ENCODE measurements at places on chromosomes 16 and 17.

DNA sequence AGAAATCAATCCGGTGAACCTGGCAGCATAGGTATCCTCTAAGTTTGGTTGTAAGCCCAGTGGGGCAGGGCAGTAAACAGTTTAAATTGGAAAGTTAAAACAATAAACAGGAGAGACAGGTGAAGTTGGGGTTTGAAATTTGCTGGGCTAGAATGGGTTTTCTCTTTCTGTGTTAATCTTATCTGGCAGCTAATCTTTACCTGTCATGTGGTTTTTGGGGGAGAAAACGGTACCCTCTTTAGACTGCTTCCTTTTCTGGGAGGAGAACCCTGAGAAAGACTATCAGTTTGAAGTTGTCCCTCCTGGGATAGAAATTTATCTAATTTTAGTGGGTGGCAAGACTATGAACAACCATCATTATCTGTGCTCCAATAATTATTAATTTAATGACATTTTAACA is 24.0 kb downstream of the CDH13 start:
- DNase-seq, result no peak

DNA sequence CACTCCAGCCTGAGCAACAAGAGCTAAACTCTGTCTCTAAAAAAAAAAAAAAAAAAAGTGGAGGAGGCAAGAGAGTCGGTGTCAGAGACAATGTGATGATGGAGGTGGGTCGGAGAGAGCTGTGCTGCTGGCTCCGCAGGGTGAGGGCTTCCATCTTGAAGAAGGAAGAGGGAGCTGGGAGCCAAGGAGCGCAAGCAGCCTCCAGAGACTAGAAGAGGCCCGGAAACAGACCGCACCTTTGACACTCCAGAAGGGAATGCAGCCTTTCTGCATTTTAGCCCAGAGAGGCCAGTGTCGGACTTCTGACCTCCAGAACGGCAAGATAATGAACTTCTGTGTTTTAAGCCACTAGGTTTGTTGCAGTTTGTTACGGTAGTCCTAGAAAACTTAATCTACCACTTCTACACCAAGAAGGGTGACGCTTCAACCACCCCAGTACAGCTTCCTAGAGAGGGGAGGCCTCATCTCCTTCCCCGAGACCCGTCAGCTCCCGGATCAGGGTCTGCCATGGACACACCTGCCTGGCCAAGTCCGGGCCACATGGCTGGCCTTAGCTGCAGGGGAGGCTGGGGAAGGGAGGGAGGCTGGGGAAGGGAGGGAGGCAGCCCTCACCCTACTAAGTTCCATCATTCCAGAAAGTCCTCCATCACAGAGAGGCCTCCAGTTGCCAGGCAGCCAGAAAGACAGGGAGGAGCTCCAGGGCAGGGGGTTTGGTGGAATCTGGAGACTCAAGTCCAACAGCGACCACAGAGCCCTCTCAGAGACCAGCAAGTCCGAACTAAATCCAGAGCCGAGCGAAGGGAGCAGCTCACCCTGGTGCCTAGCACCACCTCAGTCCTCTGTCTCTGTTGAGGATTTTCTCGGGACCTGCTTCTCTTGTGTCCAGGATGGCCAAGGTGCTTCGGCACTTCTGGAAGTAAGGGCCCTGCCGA is 13.2 kb upstream of the RBFOX3 start:
- peak; percentile 10 for DNase-seq

- DNase-seq, result no peak
Measured at GRCh38 chr16:87093804-87094555, 223.2 kb downstream of the C16orf95 start.

GRCh38 chr17:37261286-37261685 is 114.5 kb upstream of the C17orf78 start:
- no peak for DNase-seq

DNA sequence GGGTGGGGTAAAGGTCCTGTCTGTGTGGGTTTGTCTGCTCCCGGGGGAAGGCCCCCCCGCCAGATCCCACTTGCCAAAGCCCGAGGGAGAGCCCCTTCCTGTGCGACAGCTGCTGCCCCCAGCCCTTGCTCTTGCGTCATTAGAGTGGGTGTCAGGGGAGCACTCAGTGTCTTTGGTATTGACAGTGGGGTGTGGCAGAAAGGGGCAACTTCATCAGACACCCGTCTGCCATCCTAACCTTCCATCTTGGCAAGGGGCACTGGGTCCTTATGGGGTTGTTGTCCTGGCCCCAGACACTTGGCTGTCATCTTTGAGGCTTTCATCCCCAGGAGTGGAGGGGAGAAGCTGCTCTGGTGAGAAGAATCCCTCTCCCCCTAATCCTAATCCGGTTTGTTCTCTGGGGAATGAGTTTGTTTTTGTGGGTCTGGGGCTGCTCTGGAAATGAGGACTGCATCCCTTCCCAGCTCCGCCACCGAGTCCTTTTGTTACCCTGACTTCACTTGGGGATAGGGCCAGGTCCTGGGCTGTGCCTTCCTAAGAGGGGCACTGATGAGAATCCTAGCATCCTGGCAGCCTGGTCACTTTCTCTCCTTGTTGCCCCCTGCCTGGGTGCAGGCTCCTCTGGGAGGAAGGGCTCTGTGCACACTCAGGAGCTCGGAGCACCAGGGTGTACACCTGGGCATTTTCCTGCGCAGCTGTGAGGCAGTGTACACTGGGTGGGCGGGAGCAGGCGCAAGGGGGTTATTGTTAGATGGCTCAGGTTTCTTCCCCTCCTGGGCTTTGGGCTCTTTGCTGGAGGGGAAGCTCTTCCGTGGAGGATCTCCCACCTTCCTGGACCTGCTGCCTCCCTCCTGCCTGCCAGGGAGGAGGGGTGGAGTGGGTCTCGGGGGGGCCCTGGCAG is 21.1 kb downstream of the GJD3 start:
- no peak for DNase-seq

- no peak for DNase-seq
Measured at GRCh38 chr16:88007321-88007731, 56.1 kb downstream of the BANP start.

DNA sequence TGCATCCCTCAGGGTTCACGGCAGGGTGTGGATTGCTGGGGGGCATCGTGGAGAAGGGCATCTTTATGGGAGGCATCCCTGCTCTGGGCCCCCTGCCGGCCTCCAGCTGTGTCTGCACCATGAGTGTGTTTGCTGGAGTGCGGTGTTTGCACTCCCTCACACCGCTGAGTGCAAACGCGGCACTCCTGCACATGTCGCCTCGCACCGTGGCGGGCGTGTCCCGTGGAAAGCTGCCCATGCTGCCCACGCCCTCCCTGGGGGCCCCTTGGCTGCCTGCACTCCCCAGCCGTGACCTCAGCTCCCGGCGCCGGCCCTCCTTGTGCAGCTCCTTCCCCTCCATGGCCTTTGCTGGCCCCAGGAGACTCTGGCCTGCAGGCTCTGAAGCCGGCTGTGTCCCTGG is 74.6 kb upstream of the ZNF750 start:
- DNase-seq, result no peak

GRCh38 chr17:66541461-66542128 is 239.2 kb downstream of the PRKCA start:
- no peak for DNase-seq

DNA sequence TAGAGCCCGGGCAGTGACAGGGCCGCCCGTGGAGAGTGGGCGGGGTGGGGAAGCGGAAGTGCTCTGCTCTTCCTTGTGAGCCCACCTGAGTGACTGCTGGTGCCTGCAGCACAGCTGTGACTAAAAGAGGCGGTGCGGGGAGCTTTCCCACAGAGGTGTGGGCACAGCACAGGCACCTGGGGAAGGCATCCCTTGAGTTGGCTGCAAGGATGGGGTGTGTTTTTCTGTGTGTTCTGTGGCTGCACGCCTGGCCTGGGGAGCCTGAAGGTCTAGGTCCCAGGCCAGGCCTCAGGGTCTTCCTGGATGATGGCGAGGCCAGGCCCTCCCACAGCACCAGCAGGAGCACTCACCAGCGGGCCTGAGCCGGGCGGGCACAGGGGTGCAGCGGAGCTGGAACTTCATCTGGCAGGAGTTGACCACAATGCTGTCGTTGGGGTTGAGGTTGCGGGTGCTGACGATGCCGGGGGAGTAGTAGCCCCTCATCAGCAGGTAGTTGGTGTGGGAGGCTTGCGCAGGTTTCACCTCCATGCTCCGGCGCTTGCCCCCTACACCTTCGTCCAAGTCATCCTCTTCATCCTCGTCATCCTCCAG is 67.1 kb downstream of the IL21R start:
- DNase-seq, result no peak

Measured in omental fat pad (tissue), 4 donors.